ENCODE measurements at places on chromosomes 7 and 10.

- no peak for DNase-seq
These were observed 110.4 kb downstream of the HIPK2 start for GRCh38 chr7:139667377-139667776.

GRCh38 chr10:60646966-60647796 is 131.1 kb upstream of the CDK1 start:
- peak; percentile 73 for DNase-seq

DNA sequence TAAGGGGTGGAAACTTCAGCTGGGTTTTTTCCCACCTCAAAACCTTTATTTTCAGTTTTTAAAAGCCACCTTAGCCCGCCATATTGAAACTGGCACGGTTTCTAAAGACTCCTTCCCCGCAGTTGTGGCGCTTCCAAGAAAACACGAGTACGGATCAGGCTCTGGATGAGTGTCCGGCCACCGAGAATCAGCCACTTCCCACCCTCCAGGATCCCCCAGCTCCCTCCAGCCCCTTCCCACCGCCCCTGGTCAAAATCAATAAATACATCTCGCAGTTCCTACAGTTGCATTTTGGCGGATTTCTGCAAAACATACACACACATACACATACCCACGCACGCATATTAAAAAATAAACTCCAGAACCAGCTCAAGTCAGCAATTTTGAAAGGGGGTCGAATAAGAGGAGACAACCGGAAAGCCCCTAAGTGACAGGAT is 1.1 kb downstream of the SFMBT2 start:
- peak; percentile 42 for DNase-seq

DNA sequence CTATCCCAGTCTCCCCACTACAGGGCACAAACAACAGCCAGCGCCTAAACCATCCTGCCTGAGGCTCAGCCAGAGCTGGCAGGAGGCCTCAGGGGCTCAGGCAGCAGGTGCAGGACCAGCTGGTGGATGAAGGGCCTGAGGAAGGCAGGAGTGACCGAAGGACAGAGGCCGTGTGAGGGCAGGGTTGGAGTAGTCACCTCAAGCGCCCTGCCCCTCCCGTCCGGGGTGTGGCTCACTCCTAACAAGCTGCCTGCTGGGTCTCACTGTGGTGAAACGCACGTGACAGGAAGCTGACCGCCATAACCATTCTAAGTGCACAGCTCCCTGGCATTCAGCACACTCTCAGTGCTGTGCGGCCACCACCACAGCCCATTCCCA is 281.1 kb downstream of the ELFN1 start:
- DNase-seq: peak; percentile 57

GRCh38 chr10:45422207-45422865 is 48.3 kb downstream of the ALOX5 start:
- no peak for DNase-seq

DNA sequence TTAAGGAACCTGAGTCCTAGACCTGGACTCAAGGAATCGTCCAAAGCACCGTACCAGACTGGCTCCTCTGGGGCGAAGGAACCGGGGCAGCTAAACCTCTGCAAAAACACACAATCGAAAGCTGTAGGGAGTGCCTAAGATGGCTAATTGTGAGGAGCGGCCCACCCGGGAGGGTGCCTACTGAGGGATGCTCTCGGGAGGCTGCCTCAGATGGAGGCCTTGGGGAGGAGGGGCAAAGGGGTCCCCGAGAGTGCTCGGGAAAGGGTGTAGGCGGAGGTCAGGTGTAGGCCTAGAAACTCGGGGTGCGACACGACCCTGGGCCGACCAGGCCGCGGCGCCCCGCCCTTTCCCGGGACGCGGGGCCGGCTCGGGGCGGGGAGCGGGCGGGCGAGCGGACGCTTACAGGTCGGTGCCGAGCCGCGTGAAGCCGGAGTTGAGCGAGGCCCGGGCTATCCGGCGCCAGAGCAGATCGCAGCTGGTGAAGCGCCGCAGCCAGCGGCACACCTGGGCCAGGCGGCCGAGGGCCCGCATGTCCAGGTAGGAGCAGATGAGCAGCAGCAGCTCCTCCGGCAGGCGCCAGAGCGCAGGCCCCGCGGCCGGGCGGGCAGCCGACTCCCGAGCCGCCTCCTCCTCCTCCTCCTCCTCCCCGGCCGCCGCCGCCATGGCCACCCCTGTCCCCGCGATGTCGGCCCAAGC is 844 bp downstream of the FBXW4 start:
- peak; percentile 92 for DNase-seq
